ENCODE measurements at places on chromosomes 5 and 9. TPM values are rescaled to one million over a fixed set of nuclear protein-coding genes. Genes with fewer than 3 reads are reported as not detected.

The FBLL1 gene
- total RNA-seq, result 0.83 TPM

The NR4A3 gene
- total RNA-seq, result 26.2 TPM

The FIBCD1 gene
- not detected for total RNA-seq

The FOXD4L3 gene
- total RNA-seq, result not detected

The CSF2 gene
- total RNA-seq, result not detected

The FGF18 gene
- total RNA-seq, result 0.81 TPM

The NIM1K gene
- 1.8 TPM for total RNA-seq

The TMEM215 gene
- not detected for total RNA-seq

The KIF4B gene
- total RNA-seq, result not detected

The CTXN3 gene
- total RNA-seq, result not detected

The LCN1 gene
- not detected for total RNA-seq

The NR2F1-AS1 gene
- 18.8 TPM for total RNA-seq

The GOLPH3 gene
- total RNA-seq, result 82.0 TPM

The PCDHGB5 gene
- 12.1 TPM for total RNA-seq

The NPR3 gene
- total RNA-seq, result 1.4 TPM

The SLC28A3 gene
- total RNA-seq, result 4.9 TPM

The HCN1 gene
- not detected for total RNA-seq

The INSL4 gene
- total RNA-seq, result not detected

The F12 gene
- total RNA-seq, result 1.3 TPM

The CDKN2A gene
- total RNA-seq, result 1.7 TPM

The ZFP2 gene
- 3.0 TPM for total RNA-seq

The SLCO6A1 gene
- not detected for total RNA-seq

The PCA3 gene
- not detected for total RNA-seq

The ERCC6L2 gene
- total RNA-seq, result 72.7 TPM

The FGD3 gene
- total RNA-seq, result 55.4 TPM

The CER1 gene
- total RNA-seq, result not detected

The CCDC171 gene
- total RNA-seq, result 4.5 TPM

The ENTPD8 gene
- total RNA-seq, result not detected

The SLC4A9 gene
- 0.13 TPM for total RNA-seq

The RAD50 gene
- 49.5 TPM for total RNA-seq

The PPP3R2 gene
- not detected for total RNA-seq

The STPG3 gene
- not detected for total RNA-seq

The PCDHGA3 gene
- total RNA-seq, result 2.9 TPM

The PBX3 gene
- 48.3 TPM for total RNA-seq

The ANKRD18B gene
- total RNA-seq, result 12.3 TPM

The ENG gene
- total RNA-seq, result 83.6 TPM

The GABRA1 gene
- total RNA-seq, result not detected

The CHSY3 gene
- 0.96 TPM for total RNA-seq

The ST6GALNAC4 gene
- total RNA-seq, result 25.8 TPM
